ENCODE measurements at places on chromosomes 1 and 21.

GRCh38 chr1:119626841-119627240 is 21.2 kb downstream of the ZNF697 start:
- no peak for DNase-seq

DNA sequence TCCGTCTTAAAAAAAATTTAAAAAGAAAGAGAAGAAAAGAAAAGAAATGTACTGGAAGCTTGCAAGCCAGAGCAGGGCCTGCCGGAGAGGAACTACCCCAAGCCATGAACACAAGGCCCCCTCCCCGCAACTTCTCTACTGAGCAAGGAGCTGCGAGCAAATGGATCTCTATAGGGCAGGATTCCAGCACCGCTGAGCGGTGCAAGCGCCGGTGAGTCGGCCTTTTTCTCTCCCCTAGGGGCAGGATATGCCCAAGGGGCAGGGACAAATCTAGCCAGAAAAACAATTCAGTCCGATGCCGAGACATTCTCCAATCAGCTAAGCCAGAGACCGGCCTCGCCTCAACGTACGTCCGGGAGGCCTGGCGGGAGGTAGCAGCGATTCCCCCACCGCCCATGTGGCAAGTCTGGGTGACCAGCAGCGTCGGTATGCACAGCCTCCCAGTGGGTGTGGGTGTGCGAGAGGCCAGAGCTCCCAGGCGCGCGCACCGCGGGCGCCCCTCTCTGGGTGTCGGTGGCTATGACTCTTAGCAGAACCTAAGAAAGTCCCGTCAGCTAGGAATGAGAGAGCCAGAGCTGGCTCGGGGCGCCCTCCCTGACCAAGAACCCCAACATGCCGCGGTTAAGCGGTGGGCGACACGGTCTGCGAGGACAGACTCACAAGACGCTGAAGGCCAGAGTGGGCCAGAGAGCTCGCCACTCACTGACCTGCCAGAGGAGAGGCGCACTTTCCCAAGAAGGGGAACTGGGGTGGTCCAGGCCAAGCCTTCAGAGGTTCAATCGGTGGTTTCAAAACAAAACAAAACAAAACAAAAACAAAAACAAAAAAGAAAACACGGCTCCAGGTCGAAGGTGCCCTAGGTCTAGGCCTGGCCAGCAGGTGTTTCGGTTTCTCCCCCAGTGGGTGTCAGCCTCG is 1.9 kb downstream of the CSMD2 start:
- no peak for DNase-seq

- no peak for DNase-seq
These were observed 16.7 kb downstream of the TMEM63A start for GRCh38 chr1:225865514-225865913.

DNA sequence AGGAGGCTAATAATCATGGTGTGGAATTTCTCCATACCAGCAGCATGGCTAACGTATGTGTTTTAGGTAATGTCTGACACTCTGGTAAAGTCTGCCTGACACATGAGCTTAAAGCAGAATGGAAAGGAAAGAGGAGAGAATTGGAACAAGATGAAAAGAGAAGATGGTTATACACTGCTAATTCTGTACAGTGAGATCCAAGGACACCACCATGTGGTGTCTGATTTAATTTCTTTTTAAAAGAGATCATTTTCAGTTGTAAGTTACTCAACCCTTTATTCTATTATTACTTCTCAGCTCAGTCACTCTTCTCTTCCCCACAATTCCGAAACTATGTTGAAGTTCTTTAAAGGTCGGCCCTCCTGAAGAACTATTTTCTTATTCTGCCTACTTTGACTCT is 15.6 kb downstream of the PRKAB2 start:
- no peak for DNase-seq

GRCh38 chr1:169364948-169365347 is 2.6 kb downstream of the NME7 start:
- no peak for DNase-seq

DNA sequence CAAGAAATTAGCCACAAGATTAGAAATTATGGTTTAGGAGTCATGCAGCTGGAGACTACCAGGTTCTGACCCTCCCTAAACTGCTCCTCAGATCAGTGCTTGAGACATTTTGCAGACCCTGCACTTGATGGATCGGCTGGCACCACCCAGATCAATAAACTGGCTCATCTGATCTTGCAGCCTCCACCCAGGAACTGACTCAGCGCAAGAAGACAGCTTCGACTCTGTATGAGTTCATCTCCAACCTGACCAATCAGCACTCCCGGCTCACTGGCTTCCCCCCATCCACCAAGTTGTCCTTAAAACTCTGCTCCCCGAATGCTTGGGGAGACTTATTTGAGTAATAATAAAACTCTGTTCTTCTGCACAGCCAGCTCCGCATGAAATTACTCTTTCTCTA is 40.0 kb downstream of the L1TD1 start:
- DNase-seq, result no peak

GRCh38 chr1:230141021-230141648 is 74.1 kb downstream of the GALNT2 start:
- no peak for DNase-seq

GRCh38 chr1:52920791-52921291 is 699 bp downstream of the ECHDC2 start:
- no peak for DNase-seq

- DNase-seq, result no peak
These were observed 566.9 kb upstream of the ZP4 start for GRCh38 chr1:238457610-238458009.

DNA sequence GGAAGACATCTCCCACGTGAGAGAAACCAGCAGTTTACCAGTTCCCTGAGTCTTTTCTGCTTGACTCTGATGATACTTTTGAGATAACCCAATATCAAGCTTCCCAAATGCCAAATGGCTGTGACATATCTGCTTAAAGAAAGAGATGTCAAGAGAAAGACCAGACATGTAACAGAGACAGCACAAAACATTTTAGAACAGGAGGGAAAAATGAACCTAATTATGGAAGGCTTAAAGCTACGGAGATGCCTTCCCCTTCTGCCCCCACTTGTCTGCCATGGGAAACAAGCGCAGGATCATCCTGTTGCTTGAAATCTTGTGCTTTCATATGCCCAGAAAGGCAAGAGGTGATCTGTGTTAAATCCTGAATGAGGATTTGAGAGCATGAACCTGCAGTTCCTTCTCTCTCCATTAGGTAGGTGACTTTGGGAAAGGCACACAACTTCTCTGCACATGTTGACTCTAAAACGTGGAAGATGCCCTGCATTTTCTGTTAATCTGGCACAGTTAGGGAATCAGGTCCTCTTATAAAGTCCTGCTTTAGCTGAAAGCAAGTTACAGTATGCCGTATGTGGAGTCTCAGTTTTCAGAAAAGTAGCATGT is 46.7 kb upstream of the MTR start:
- no peak for DNase-seq

GRCh38 chr1:70874063-70874462 is 173.6 kb downstream of the PTGER3 start:
- no peak for DNase-seq
